Fibroblast of lung (primary cell): ENCODE measurements at places on chromosomes 12 and 14. TPM values are rescaled to one million over a fixed set of nuclear protein-coding genes. Genes with fewer than 3 reads are reported as not detected.

DNA sequence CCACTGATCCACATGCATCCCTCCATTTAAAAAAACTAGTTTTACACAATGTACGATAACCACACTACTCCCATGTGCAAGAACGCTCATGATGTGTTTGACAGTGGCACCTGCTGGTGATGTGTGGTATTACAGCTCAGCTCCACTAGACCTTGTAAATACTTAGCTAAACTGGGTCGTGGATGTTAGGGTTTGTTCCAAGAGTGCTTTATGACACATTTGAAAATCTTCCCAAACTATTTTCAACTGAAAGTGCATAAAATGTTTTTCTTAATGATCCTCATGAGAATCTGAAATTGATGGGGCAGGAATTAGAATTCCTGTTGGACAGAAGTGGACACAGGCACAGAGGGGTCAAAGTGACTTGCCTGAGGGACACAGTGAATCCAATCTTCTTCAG is 99.2 kb downstream of the SCARB1 start:
- peak; percentile 81 for DNase-seq

GRCh38 chr12:115383668-115384067 is 699.7 kb upstream of the TBX3 start:
- DNase-seq: peak; percentile 62

DNA sequence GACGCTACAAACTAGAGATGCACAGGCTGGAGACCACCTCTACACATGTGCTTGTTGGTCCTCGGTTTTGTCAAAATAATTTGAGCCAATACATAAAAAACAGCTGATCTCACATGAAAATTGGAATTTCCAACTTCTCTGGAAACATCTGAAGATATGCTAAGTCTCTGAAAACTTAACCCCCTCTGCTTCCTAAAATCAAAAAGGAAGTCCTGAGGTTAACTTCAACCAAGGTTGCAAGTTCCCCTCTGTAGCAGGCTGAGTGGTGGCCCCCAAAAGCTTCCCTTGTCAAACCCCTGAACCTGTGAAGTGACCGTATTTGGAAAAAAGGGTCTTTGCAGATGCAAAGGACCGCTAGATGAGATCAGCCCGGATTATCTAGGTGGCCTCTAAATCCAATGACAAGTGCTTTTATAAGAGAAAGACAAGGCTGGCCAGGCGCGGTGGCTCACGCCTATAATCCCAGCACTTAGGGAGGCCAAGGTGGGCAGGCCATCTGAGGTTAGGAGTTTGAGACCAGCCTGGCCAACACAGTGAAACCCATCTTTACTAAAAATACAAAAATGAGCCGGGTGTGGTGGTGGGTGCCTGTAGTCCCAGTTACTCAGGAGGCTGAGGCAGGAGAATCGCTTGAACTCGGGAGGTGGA is 32.0 kb upstream of the VPS37B start:
- no peak for DNase-seq

GRCh38 chr12:4106621-4107020 is 166.9 kb upstream of the CCND2 start:
- DNase-seq: no peak

TPI1 gene
- total RNA-seq: 906 and 934 TPM in 2 replicates

LPAR5 gene
- not detected in 2 replicates for total RNA-seq

TDRD9 gene
- total RNA-seq: 0.50 and 1.0 TPM in 2 replicates

DNA sequence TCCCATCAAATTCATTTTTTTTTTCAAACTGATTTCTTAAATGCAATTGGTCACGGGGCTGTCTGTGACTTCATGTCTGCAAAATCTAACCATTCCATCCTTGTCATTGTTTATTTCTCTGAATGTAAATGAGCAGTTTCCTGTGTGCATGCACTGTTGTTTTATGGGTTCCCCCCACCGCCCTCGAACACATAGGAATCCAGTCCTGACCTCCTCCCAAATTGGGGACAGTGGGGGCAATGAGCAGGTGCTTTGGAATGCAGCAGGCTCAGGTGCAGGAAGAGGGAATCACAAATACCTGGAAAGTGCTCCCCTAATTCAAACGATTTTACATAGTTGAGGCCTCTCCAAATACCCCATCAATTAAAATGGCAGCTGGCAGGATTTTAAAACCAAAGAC is 62.6 kb upstream of the ESRRB start:
- no peak for DNase-seq

LRP1-AS gene
- total RNA-seq: not detected in 2 replicates

GRCh38 chr12:47158792-47159191 is 79.0 kb upstream of the AMIGO2 start:
- DNase-seq: no peak

GRCh38 chr12:49703647-49704137 is 3.5 kb downstream of the FMNL3 start:
- peak; percentile 46 for DNase-seq

DNA sequence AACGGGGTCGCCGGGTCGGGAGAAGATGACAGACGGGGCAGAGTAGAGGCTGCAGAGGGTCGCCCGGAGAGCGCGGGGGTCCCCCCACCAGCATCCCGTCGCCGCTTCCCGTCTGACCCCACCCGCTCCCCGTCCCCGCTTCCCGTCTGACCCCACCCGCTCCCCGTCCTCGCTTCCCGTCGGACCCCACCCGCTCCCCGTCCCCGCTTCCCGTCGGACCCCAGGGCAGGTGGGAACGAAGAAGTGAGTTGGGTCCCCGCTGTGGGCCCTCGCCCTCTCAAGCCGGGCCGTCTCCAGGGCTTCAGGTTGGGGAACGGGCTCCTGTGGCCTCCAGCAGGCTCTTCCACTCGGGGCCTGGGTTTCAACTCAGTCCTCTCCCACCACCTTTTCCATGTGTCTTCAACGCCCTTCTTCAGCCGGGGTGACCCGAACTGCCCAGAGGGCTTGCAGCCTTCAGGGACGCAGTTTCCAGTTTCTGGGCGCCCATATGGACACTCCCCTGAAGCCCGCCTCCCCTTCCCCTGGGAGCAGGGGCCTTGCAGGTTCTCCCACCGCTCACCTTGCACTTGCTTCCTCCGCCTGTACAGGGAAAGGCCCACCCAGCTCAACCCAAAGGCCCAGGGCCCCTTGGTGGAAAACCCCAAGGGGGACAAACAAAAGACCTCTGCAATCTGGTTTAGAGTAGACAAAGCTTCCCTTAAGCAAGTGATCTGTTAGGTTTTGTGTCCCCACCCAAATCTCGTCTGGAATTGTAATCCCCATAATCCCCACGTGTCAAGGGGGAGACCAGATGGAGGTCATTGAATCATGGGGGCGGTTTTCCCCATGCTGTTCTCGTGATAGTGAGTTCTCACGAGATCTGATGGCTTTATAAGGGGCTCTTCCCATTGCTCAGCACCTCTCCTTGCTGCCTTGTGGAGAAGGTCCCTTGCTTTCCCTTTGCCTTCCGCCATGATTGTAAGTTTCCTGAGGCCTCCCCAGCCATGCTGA is 66.5 kb downstream of the TNFAIP2 start:
- DNase-seq: no peak

DNA sequence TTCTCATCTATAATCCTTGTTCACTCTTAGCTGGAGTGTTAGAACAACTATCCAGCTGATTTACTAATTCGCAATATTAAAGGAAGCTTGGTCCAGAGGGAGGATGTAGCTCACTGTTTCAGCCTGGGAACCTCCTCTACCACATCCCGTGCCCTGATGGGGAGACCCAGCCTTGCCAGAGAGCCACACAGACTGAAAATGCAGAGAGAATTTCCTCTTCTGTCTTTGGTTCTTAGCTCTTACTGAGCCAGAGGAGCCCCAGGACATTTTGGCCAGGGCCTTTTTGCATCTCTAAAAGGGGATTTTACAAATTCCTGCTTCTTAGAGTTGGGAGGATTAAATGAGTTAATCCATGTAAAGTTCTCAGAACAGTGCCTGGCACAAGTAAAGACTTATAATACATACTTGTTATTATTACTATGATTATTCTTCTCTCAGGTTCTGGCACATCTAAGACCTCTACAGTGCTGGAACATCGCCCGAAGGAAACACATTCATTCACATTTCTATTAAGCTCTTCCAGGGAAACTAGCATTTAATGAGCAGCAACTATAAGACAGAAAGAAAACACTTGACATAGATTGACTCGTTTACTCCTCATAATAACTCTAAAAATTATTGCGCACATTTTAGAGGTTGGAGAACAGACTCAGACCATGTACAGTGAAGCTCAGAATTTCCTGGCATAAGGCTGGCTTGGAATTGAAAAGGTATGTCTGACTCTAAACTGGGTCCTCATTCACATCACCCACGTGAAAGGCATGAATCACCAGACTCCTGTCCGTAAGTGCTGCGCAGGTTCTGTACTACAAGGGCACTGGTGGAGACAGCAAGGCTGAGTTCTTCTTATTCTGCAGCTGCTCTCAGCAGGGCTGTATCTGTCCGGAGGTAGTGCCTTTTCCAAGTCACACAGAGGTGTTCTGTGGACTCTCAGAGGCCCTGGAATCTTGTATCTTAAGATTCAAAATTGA is 27.8 kb upstream of the AEBP2 start:
- DNase-seq: peak; percentile 53

PTHLH gene
- total RNA-seq: 0.26 and 1.8 TPM in 2 replicates

CLEC4C gene
- total RNA-seq: not detected in 2 replicates

KLRG1 gene
- total RNA-seq: 1.0 and 1.8 TPM in 2 replicates

- peak; percentile 63 for DNase-seq
Measured at GRCh38 chr14:68593806-68594536, 198.9 kb downstream of the ZFP36L1 start.

GRCh38 chr14:95314609-95315008 is 5.1 kb downstream of the CLMN start:
- peak; percentile 9 for DNase-seq

DNA sequence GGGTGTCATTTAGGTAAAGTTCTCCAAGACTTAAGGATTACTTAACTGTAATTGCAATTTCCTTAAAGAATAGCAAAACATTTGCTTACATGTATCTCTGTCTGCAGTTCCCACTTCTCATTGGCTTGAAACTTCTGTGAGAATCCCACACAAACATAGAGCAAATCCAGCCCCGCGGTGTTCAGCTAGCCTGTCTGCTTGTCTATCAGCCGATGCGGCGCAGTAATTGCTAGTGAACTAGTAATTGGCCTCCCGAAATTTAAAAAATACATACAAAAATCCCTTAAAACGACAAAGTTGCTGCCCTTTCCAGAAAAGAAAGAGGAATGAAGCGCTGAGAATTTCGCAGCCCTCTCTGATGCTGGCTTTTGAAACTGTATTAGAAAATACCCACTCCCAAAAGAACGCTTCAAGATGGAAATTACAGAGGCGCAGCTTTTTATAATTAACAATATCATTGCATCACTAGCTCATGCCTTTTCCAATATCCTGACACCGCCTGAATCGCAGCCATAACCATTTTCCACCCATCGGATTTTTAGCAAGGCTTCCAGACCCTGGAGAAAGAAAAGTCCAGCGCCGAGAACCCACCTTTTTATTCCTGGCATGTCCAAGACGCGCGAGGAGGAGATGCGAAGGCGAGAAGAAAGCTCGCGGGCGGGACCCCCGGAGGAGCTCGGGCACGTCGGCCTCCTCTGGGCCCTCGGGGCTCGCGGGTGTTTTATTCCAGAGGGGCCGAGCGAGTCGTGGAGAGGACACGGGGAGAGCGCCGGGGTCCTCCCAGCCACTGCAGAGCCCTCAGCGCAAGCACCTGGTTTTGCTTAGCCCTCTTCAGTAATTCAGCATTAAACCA is 646 bp downstream of the FBLN5 start:
- DNase-seq: peak; percentile 33

DNA sequence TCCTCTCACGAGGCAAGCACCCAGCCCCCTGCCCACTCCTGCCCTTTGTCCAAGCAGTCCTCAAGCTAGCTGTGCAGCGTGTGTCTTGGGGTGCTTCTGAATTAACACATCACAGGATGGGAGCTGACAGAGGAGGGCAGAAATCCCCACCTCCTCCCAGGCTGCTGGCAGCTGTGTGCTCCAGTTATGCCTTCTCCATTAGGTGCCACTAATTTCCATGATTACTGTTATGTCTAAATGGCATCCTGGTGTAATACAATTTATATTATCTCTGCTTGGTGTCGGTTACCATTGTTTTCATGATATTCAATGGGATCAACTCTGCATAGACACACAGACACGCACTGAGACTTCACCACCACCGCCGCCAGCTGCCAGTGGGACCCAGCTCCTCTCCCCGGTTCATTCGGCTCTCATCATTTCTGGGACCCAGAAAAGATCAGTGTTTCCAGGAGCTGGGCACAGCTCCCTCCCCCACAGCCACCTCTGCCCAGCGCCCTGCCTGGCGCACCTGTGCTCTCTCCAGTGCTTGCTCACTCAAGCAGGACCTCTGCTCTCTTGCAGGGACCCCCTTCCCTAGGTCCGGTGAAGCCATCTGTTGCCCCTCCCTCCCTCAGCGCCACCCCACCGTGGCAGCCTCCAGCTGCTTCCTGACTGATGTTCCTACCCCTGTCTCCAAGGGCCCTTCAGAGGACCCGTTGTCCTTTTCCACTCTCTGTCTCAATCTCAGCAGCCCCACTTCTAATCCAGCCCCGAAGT is 167.5 kb upstream of the FKBP4 start:
- DNase-seq: no peak

DNA sequence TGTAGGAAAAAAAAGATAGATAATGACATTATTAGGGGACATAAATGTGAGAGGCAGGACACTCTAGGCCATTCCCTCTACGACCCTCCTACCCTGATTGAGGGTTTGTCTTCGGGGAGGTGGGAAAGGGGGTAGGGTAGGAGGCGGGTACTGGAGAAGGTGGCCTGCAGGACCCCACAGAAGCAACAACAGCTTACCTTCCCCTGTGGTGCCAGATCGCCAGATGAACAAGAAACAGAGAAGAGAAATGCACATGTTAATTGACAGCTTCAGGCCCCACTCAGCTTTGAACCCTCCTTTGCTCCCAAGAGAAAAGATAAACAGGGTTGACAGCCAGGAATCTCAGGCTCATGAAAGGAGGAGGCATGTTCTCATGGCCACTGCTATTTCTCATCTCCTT is 4.8 kb downstream of the PHB2 start:
- DNase-seq: no peak

- DNase-seq: no peak
Measured at GRCh38 chr12:78081590-78082314, 251.1 kb downstream of the NAV3 start.

OR4E2 gene
- not detected in 2 replicates for total RNA-seq

DNA sequence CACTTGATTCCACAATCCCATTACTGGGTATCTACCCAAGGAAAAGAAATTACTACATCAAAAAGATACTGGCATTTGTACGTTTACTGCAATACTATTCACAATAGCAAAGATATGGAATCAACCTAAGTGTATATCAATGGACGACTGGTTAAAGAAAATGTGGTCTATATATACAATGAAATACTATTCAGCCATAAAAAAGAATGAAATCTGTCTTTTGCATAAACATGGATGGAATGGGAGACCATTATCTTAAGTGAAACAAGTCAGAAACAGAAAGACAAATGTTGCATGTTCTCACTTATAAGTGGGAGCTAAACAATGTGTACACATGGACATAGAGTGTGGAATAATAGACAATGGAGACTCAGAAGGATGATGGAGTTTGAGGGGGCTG is 5.0 kb upstream of the OS9 start:
- DNase-seq: no peak

GRCh38 chr12:58564721-58565120 is 355.6 kb downstream of the LRIG3 start:
- peak; percentile 59 for DNase-seq

DNA sequence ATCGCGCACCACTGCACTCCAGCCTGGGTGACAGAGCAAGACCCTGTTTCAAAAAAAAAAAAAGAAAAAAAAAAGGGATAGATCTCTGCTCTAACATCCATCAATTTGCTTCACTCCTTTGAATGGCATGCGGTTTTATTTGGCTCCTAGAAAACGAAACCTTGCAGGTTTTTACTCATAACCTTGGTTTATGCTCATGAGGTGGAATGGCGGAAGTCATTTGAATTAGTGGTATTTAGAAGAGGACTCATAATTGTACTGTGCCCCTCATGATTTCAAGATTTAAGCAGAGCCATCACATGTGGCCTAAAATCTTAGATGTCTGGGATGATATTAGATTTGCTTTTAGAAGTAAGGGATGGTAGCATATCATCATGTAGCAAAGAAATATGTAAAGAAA is 29.4 kb downstream of the RBMS2 start:
- no peak for DNase-seq
